ENCODE measurements at places on chromosomes 16 and 17.

DNA sequence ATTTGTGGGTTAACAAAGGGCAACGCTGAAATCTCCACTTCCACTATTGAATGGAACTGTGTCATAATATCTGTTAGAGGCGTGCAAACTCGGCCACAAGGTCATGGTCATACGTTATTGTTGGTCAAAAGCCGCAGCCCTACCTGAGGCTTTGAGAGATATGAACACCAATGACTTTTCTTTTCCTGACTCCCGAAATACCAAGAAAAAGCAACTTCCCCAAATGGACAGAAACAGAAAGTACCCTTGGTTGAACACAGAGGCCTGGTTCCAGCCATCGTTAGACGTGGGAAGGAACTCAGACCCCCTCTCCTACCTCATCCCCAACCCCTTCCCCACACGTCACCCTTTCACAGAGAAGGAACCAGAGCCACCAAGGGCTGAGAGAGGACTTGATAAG, 1.4 kb upstream of the PIK3R5 start:
- DNase-seq = no peak
- H3K27me3 ChIP-seq = peaks cover 7% of the 10 kb centered on the region
- H3K4me1 ChIP-seq = peaks cover 11% of the 10 kb centered on the region
- peak overlapping the region; percentile 70 for H3K4me3 ChIP-seq
- peaks cover 22% of the 10 kb centered on the region for H3K36me3 ChIP-seq

DNA sequence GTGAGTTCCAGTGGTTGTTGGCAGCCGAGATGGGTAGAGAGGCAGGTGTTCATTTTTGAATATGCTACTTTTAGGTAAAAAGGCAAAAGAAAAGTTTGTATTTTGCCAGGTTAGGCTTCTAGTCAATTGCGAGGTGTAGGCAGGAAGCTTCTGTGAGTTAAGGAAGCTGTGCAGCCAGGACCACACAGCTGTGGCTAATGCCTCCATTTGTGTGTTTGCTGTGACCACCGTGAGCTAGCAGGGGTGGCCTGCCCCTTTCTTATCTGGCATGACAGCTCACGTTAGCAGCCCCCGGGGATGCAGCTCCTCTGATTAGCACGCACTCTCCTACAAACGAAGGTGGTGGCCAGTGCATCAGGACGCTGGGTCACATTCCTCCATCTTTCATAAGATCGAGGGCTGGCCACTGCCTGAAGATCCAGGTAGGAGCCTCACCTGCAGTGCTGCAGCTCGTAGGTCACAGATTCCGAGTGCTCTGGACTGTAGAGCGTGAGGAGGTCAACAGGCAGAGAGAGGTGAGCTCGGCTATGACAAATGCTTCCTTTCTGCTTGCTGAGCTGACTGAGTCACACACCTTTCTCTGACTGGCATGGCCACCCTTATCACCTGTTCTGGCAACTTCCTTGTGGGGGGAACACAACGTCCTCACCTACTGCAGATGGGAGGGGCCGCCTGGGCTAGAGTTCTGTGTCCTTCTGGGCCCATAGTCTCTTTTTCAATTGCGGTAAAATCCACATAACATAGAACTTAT, 244.4 kb downstream of the HS3ST3B1 start:
- H3K4me1 ChIP-seq = peaks cover 12% of the 10 kb centered on the region
- DNase-seq = no peak
- H3K36me3 ChIP-seq = no peaks in the 10 kb centered on the region

DNA sequence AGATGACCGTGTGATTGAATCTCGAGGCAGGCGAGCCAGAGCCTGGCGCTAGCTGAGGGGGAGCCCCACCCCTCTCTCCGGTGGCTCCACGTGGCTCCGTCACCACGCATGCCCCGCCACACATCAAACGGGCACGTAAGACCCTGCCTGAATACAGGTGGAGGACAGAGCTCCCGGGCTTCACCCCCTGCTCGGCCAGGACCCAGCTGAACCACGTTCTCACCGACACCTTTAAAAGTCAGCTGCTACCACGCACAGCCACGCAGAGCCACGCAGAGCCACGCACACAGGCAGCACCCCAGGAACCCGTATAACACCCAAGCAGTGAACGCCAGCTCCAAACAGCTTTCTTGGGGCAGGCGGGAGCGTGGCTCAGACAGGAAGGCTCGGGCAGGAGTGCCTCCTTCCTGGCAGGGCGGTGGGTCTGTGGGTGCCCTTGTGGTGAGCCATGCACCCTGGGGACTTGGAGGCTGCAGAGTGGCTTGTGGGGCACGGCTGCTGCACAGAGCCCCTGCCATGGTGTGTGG, 4.4 kb downstream of the TMEM204 start:
- peaks cover 44% of the 10 kb centered on the region for H3K4me1 ChIP-seq
- peak overlapping the region; percentile 80 for H3K4me3 ChIP-seq
- peaks cover 7% of the 10 kb centered on the region for H3K27me3 ChIP-seq
- peaks cover 41% of the 10 kb centered on the region for H3K36me3 ChIP-seq
- H3K27ac ChIP-seq = no peak overlapping the region

GRCh38 chr17:53217311-53217710, 605.4 kb upstream of the KIF2B start:
- no peaks in the 10 kb centered on the region for H3K36me3 ChIP-seq
- H3K4me3 ChIP-seq = no peak overlapping the region
- no peak for DNase-seq
- no peaks in the 10 kb centered on the region for H3K4me1 ChIP-seq

- H3K4me3 ChIP-seq = no peak overlapping the region
- no peaks in the 10 kb centered on the region for H3K27me3 ChIP-seq
- H3K36me3 ChIP-seq = no peaks in the 10 kb centered on the region
- peaks cover 6% of the 10 kb centered on the region for H3K4me1 ChIP-seq
- no peak for DNase-seq
- H3K27ac ChIP-seq = no peak overlapping the region
Measured at GRCh38 chr17:66364508-66364907, 62.1 kb downstream of the PRKCA start.

DNA sequence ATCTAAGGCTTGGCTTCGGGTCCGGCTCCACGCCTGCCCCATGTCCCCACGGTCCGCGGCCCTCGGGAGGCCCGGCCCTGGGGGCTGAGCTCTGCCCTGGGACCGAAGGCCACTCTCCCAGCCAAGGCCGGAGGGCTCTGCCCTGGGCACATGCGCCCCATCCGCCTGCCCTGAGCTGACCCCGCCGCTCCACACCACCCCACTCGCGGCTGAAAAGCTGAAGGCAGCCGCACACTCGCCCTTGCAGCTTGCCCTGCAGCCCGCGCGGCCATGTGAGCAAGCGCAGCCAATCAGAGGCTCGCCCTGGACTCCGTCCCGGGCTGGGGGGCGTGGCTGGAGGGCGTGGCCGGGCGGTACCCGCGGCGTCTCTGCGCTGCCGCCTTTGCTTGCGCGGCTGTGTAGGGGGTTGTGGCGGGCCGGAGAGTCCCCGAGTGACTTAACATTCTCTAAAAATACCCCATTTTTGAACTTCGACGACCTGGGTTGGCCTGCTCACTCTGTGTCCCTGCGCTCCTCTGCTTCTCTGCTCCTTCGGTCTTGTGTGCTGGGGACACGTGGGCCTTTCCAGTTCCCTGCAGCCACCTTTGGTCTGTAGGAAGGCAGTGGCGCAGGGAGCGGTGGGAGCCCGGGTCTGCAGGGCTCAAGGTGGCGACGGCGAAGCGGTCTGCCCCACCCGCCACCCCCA, 8.8 kb upstream of the MAP2K3 start:
- peaks cover 2% of the 10 kb centered on the region for H3K36me3 ChIP-seq
- peaks cover 22% of the 10 kb centered on the region for H3K4me1 ChIP-seq
- peak; percentile 88 for DNase-seq

GRCh38 chr16:87739801-87740200, 26.0 kb downstream of the KLHDC4 start:
- peaks cover 5% of the 10 kb centered on the region for H3K27me3 ChIP-seq
- H3K4me1 ChIP-seq = no peaks in the 10 kb centered on the region
- H3K36me3 ChIP-seq = peaks cover 22% of the 10 kb centered on the region
- no peak for DNase-seq
- no peak overlapping the region for H3K4me3 ChIP-seq

DNA sequence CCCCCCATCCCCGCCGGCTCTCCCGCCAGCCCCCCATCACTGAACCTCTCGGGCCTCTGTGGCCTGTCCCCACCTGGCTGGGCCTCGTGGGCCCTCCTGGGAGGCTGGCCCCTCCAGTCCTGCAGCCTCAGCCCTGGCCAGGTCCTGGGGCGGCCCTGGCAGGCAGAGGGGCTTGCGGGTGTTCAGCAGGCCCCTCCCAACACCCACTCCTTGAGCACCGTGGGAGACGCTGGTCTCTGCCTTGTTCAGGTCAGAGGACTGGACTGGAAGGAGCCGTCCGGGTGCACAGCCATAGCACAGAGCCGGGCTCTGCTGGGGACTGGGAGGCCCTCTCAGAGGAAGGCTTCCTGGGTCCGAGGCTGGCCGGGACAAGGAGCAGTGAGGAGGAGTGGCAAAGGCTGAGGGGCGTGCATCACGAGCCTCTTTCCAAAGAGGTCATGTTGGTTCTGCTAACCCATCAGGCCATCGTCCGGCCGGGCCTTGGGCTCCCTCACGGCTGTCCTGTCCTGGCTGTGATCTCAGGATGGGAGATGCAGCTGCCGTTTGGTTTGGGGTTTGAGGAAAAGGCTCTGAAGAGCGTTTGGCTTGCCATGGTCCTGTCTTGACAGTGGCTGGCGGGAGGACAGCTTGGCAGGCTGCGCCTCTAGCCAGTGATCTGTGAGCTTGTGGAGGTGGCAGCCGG, 6.3 kb upstream of the PABPN1L start:
- H3K4me3 ChIP-seq = no peak overlapping the region
- DNase-seq = no peak
- H3K27me3 ChIP-seq = peaks cover 1% of the 10 kb centered on the region
- H3K36me3 ChIP-seq = no peaks in the 10 kb centered on the region

- no peak within 1 kb of the TSS for H3K27ac ChIP-seq
- DNase-seq = no peak
- peaks cover 7% of the 10 kb centered on the region for H3K4me1 ChIP-seq
- no peaks in the 10 kb centered on the region for H3K36me3 ChIP-seq
- H3K4me3 ChIP-seq = peak within 1 kb of the TSS; percentile 11
Measured at GRCh38 chr16:56637814-56638750, at the start of gene MT1A. Gene MT1A, plus strand, starts transcription at chr16:56638666. Its CDS starts 73 bp downstream, at chr16:56638739.

DNA sequence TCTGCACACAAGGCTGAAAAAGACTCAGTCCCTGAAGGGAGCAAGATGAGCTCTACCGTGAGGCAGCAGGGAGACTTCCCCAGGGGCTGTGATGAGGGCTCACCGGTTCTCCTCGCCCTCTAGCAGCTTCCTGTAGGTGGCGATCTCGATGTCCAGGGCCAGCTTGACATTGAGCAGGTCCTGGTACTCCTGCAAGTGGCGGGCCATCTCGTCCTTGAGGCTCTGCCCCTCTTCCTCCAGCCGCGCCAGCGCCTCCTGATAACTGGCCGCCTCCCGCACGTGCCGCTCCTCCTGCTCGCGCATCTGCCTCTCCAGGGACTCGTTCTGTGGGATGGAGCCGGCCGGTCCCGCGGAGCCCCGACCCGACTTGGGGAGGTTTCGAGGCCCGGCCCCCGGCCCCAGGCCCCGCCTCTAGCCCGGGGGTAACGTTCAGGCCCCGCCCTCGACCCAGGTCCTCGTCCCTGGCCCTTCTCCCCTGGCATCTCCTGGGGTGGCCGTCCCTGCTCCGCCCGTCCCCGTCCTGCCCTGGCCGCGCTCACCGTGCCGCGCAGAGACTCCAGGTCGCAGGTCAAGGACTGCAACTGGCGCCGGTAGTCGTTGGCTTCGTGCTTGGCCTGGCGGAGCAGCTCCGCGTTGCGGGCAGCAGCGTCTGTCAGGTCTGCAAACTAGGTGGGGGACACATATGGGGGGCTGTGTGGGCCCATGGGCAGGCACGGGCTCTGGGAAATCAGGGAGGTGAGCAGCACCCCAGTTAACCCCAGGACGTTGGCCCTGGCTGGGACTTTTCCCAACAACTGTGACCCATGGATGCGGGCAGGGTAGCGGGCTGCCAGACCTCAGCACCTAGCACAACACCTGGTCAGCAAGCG, 3.9 kb downstream of the GFAP start:
- H3K36me3 ChIP-seq = peaks cover 4% of the 10 kb centered on the region
- H3K27ac ChIP-seq = no peak overlapping the region
- H3K27me3 ChIP-seq = peaks cover 10% of the 10 kb centered on the region
- no peak overlapping the region for H3K4me3 ChIP-seq
- DNase-seq = peak; percentile 61

DNA sequence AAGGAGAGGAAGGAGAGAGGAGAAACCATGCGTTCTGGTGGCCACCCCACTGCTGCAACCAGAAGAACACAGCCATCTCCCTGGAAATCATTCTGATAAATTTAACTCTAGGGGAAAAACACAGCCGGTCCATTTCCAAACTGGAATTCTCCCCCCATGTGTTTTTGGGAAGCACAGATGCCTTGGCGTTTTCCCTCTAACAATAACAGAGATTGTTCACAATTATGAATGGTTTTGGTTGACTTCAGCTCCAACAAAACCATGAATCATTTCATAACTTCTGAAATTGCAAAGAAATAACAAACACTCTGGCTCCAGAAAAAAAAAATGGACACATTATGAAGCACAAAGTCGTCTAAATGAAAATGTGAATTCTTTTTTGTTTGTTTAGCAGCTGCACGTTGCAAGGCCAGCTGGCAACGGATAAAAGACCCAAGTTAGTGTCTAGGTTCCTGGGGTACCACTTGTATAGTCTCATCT, 46.2 kb downstream of the GNAO1 start:
- no peak overlapping the region for H3K27ac ChIP-seq
- H3K4me1 ChIP-seq = no peaks in the 10 kb centered on the region
- no peak for DNase-seq
- H3K27me3 ChIP-seq = no peaks in the 10 kb centered on the region
- no peaks in the 10 kb centered on the region for H3K36me3 ChIP-seq

GRCh38 chr16:81401035-81401950, 43.3 kb upstream of the CMIP start:
- DNase-seq = no peak
- H3K4me1 ChIP-seq = no peaks in the 10 kb centered on the region
- H3K36me3 ChIP-seq = no peaks in the 10 kb centered on the region
- H3K27ac ChIP-seq = no peak overlapping the region
- peaks cover 3% of the 10 kb centered on the region for H3K27me3 ChIP-seq
- H3K4me3 ChIP-seq = no peak overlapping the region

DNA sequence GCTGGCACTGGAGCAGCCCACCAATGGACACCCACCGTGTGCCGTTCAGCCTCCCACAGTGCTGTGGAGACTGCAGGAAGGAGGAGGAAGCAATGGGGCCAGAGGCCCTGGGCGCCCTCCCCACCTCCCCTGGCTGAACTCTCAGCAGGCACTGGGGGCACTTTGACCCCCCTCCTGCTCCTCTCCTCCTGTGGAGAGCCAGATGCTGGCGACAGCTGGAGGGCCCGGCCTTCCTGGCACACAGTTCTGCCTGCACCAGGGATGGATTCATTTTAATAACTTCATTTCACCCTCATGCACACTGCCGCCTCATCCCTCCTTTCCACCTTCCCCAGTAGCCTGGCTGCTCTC, 6.0 kb downstream of the NXPH3 start:
- H3K4me3 ChIP-seq = no peak overlapping the region
- no peak for DNase-seq
- peaks cover 6% of the 10 kb centered on the region for H3K4me1 ChIP-seq
- no peaks in the 10 kb centered on the region for H3K36me3 ChIP-seq
- H3K27me3 ChIP-seq = peaks cover 21% of the 10 kb centered on the region
